ENCODE measurements at places on chromosomes 3 and 15.
A peak's percentile ranks its signal among the peaks of the same experiment; 100 is the strongest.

DNA sequence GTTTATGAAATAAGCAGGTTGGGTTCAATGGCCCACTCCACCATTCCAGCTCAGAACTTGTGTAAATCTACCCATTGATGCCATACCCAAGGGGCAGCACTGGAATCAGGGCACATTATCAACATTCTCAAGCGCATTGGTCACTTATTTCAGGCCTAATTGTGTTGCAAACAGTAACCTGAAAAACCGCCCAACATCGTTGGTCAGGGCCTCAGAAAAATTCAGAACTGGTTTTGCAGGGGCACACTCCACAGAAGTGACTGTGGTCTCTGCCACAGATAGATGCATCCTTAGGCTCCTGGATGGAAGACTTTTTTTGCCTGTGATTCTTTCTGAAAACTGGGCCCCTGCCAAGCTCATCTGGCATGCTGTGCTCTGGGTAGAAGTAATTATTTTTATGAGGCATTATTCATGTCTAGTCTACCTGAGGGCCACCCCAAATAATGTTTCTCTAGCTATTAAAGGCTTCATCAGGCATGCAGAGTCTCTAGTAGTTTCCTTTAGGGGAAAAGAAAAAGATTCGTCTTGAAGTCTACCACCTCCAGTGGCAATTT, 21.7 kb upstream of the LRTM1 start:
- DNase-seq = no peak

DNA sequence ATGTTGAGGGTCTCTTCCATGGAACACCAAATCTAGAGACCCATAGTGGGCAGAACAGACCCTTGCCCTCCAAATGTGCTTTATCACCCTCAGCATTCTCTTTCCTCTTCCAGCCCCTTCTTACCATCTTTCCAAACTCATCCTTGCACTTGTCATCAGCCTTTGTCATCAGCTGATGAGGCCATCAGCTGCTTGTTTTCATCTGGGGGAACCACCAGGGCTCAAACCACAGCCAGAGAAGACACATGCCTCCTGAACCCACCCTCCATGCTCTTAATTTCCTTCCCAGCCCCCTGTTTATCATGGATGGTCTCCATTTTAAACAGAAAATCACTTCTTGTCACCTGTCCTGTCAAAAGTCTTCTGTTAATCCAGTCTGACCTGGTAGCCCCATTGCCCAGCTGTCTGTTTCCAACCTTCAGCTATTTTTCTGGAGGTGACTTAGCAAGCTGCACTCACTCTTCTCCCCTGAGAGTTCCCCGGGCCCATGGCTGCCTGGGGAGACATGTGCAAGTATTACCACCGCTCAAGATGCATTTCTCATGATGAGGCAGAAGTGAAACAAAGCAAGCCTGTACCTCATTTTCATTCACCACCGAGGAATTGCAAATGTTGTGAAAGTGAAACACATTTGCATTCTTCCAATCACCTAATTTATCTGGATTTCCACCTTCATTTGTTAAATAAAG, 14.7 kb upstream of the SYNM start:
- no peak for DNase-seq

DNA sequence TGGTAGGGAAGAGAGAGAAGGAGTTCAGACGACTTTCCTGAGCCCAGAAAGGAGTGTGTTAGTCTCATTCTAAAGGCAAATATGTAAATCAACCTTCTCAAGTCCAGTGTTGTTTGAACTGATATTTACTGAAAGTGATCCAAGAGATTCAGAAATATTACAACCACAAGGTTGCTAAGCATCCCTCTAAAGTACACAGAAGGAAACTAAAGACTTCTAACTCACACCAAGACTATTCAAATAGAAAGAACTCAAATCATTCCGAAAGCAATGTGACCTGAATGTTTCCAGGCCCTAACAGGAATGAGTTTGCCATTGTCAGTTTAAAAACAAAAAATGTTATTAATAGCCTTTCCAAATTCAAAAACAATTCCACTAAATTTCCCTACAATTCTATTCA, 56.9 kb upstream of the VGLL3 start:
- no peak for DNase-seq

- peak; percentile 60 for DNase-seq
Observed at GRCh38 chr3:59212128-59212779, 162.4 kb upstream of the CFAP20DC start.

- no peak for DNase-seq
Observed at GRCh38 chr3:195777975-195778374, 33.8 kb downstream of the MUC4 start.

DNA sequence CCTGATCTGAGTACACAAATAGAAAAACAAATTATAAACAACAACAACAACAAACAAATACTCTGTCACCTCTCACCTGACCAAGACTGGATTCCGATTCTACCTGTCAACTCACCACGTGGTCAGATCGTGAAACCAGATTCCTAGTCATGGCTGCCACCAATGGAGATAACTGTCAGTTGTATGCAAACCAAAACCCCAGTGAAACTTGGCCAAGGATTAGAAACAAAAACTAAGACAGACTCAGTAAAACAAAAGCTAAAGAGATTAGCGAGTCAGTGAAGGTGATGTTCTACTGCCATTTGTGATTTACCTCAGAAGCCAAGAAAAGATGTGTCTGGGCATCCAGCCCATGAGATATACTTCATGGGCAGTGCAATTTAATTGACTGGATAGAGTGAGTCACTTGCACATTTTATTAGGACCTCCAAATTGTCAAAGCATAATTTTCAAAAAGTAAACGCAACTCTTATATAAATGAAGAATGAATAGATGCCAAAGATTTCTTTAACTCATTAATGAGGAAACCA, 31.1 kb downstream of the PHLDB2 start:
- no peak for DNase-seq

DNA sequence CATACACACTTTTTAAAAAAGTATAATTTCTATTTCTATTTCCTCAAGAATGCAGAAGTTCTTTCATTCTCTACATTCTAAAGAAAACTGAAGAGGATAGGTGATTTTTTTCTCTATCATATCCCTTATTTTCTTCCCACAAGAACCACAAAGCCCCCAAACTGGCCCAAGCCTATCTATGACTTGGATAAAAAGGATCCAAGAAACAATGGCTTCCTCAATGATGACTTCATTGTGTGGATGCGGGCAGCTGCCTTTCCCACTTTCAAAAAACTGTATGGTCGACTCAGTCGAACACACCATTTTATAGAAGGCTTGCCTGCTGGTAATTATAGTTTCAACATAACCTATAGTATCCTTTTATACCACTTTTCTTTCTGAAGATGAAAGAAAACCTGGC, 52.9 kb upstream of the TBC1D23 start:
- DNase-seq = no peak

- DNase-seq = no peak
Observed at GRCh38 chr3:102577082-102577789, 142.4 kb downstream of the ZPLD1 start.

GRCh38 chr3:54965746-54966145, 37.9 kb upstream of the LRTM1 start:
- DNase-seq = no peak

DNA sequence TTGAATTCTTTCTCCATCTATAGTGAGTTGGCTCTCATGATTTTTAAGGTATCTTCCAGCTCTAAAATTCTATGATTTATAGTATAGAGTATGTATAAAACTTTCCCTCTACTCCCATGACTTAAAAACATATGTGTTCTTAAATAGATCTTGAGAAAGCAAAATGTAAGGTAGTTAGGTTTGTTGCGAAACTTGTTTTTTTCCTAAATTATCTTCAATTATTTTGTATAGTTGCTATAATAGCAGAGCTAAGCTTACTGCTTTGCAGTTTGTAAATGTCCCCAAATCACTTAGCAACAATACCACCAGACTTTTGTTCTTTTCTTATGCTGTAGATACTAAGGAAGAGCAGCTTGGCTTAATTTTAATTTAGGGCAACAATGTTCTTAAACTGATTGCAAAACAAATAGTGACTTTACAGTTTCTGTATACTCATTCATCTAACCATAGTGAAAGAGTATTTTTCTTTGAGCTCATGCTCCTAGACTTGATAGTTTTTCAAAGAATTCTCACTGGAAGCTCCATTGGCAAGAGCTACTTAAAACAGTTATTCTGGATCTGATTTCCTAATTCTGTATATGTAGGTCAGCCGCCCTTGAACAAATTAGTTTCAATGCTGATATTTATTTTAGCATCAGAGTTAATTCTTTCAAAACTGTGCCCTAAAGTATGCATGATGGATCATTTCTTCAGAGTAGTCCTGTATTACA, 61.2 kb downstream of the LYSMD4 start:
- no peak for DNase-seq
